ENCODE measurements at places on chromosomes 16 and 17.
A peak's percentile ranks its signal among the peaks of the same experiment; 100 is the strongest.

DNA sequence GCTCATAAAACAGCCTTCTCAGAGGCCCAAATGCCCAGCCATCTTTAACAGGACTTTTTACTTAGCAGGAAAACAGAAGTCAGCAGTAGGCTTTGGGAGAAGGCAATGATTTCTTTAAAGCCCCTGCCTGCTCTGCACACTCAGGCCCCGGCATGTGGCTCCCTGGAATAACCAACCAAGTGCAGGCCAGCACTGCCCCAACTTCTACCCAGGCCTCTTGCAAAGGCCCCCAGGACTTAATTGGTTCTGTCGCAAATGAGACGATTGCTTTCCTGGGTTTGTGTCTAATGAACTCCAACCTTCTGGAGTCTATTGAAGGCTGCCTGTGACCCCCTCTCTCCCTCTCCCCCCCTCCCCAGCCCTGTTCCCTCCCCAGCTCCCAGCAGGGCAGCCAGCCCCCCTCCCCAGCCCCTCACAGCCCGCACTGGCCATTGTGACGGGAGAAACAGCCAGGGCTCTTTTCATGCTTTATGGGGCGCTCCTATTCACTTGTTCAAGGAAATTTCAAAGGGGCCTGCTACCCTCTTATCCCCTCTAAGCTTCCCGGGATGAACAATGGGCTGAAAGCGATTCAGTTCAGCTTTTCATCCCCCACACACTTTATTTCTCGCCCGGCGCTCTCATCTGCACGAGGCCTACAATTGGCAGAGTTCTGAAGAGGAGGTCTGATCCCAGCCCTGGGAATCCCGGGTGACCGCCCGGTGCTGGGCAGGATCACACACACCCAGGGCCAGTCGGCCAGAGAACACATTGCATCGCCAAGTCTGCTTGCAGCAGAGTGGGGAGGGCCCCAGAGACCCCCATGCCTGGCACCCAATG, 15.5 kb downstream of the AXIN2 start:
- no peak for DNase-seq

DNA sequence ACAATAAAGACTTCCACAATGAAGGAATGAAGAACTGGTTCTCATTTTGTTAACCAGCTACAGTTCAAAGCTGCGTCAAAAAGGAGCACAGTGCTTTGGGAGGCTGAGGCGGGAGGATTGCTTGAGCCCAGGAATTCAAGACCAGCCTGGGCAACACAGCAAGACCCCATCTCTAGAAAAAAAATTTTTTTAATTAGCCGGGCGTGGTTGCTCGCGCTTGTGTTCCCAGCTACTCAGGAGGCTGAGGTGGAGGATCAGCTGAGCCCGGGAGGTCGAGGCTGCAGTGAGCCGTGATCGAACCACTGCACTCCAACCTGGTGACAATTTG, 764 bp upstream of the SLC6A4 start:
- DNase-seq, result no peak

GRCh38 chr17:49908782-49909714, 59.9 kb upstream of the DLX4 start:
- DNase-seq, result no peak

- peak; percentile 83 for DNase-seq
Observed at GRCh38 chr17:82528484-82529265, 9.1 kb downstream of the FOXK2 start.

- peak; percentile 40 for DNase-seq
Observed at GRCh38 chr16:49884033-49885015, 28.4 kb upstream of the ZNF423 start.

Data from hematopoietic multipotent progenitor cell treated with erythropoietin and hydrocortisone succinate and interleukin-3 and kit ligand, for 6 days (in vitro differentiated cells).